ENCODE measurements at places on chromosomes 13 and 19.

- peak; percentile 48 for DNase-seq
Measured at GRCh38 chr19:13906521-13906904, 512 bp downstream of the CC2D1A start.

DNA sequence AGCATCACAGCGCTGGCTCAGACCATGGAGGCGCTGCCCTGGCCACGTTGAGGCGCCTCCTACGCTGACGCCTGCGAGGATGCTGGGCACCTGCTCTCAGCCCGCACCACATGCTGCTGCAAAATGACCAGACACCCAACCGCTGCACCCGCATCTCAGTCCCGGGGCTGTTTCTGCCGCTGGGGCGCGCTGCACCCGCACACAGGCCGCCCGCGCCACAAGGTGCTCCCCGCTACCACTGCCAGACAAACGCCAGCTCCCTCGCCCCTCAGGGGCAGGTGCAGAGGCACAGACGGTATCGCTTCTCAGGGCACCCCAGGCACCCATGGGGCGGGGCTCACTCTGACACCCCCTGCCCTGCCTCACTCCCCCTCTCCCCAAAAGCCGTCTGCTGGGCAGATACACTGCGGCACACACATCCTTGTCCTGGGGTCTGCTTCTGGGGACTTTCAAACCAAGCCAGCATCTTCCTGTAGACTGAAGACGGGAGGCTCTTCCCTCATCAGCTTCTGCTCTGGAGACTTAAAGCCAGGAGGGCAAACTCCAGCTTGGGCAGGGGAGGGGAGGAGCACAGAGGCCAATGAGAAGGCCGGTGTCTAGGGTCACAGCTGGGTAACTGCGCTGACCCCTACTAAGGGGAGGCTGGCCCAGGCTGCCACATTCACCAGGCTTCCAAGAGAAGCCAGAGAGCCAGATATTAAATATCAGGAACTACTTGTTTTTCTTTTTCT, 16.3 kb downstream of the CHERP start:
- DNase-seq, result no peak

DNA sequence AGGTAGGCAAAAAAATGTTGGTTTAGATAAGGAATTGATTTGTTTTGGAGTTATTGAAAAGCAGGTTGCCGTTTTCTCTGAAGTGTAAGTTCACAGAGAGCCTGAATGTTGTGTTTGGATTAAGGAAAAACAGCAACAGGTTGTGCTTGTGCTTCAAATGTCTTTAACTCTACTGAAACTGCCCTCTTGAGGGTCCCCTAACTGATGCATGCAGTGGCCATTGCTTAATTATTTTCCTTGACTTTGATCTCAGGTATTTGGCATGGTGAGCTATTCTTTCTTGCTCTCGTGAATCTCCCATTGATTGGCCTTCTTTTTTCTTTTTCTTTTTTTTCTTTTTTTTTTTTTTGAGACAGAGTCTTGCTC, 3.2 kb downstream of the GARRE1 start:
- DNase-seq, result no peak

DNA sequence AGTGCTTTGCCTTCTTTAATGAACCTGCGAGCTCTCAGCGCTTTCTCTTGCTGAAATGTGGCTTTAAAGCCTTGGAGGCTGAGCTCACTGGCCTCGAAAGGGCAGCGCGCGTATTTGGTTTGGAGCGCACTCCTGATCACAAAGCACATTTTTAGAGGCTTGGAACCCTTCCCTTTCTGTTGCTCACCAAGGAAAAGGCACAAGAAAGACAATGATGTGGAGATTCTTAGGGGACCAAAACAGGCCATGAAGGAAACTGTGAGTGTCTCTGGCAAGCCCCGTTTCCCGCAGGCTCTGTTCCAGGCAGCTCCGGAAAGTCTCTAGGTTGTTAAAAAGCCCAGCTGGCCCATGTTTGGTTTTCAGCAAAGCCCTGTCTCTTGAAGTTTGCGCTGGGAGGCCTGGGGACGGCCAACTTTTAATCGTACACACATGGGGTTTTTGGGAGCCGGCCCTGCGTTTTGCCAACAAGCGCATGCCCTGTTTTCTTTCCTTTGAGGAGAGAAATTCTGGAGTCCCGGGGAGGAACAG, 9.4 kb upstream of the SPC24 start:
- DNase-seq, result no peak

GRCh38 chr19:32837531-32837930, 32.0 kb downstream of the SLC7A9 start:
- no peak for DNase-seq

- DNase-seq, result no peak
Measured at GRCh38 chr13:30824651-30825050, 81.4 kb upstream of the MEDAG start.

GRCh38 chr13:52463526-52463925, 8.2 kb downstream of the CKAP2 start:
- DNase-seq, result no peak

GRCh38 chr13:96779691-96780090, 214.6 kb downstream of the OXGR1 start:
- no peak for DNase-seq

DNA sequence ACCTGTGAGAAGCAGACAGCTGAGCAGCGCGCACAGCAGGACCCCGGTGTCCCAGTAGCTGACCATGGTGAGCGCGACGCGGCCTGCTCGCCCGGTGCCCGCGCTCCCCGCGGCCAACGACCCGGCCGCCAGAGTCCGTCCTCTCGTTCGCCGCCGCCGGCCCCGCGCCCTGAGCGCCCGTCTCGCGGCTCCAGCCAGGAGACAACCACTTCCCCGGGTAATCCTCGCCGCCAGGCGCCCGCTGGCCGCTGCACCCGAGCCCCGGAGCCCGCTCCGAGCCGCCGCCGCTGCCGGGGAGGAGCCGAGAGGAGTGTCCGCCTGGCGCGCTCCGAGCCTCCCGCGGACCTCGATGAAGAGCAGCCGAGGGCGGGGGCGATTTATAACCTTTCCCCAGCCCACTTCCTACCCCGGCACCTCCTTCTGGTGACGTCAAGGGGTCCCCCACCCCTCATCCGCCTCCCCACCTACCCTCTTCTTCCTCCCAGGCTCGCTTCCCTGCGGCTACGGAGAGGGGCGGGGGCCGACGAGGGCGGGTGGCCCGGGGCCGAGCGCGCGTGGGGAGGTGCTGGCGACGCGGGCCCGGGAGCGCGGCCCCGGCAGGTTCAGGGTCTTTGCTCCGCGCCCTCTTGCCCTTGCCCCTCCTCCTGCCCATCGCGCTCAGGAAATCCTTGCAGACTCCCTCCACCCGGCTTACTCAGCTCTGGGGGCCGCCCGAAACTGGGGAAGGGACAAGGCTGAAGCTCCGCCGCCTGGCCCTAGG, at the start of gene FLT1:
FLT1 (minus strand) TSS at position 351 of the 760 bp plus-strand sequence; CDS start at position 66, 285 bp downstream.
- DNase-seq, result peak; percentile 25

GRCh38 chr19:2055931-2056836, 5.1 kb upstream of the MKNK2 start:
- peak; percentile 51 for DNase-seq

- no peak for DNase-seq
Measured at GRCh38 chr13:103734837-103735236, 668.6 kb upstream of the SLC10A2 start.

GRCh38 chr19:12984683-12985048, 10.6 kb upstream of the NFIX start:
- DNase-seq, result no peak

DNA sequence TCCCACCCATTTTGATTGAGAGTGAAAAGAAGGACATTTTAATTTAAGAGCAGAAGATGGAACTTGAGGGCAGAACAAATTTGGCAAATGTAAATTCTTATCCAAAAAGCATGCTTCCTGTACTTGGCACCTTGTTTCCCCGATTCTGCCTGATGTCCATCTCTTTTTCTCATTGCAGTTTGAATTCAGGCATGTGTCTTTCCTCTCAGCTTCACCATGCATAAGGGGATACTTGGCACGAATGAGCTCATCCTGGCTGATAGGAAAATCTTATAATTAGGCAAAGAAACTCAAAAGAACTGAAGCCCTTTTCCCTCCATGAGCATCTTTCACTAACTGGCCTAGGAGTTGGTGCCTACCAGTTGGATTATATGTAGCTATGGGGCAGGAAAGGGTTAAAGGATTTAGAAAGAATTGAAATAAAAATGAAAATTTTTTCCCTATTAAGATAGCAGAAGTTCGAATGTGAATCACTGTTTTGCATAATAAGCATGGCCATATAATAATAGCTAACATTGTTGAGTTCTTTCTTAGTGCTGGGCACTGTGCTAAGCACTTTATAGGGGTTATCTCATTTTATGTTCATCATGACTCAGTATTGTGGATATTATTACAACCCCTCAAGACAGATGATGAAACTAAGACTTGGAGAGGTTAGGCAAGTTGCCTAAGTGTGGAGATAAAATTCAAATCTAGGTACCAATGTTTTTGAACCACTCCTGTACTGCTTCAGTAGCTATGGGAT, 386.6 kb downstream of the KCNRG start:
- peak; percentile 63 for DNase-seq

DNA sequence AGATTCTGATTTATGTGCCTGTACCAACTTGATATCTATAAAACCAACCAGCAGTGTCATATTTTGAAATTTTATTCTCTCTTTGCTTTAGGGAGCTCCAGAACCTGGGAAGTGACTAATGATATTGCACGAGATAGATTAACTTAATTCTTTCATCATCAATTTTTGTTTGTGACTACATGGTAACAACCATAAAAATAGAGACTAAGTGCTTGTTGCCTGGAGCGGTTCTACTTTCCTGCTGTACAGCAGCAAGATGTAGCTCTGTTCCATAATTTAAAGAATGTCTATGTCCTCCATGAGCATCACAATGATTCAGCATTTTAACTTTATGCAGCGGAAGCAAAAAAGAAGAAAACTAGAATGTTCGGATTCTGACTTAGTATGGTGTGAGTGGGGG, 275.6 kb downstream of the KLF5 start:
- DNase-seq, result peak; percentile 93

GRCh38 chr19:10602330-10603083, 15.4 kb upstream of the AP1M2 start:
- peak; percentile 77 for DNase-seq

Data from epithelial cell of esophagus (primary cell).